ENCODE measurements at places on chromosomes 5 and 9.
A peak's percentile ranks its signal among the peaks of the same experiment; 100 is the strongest.

DNA sequence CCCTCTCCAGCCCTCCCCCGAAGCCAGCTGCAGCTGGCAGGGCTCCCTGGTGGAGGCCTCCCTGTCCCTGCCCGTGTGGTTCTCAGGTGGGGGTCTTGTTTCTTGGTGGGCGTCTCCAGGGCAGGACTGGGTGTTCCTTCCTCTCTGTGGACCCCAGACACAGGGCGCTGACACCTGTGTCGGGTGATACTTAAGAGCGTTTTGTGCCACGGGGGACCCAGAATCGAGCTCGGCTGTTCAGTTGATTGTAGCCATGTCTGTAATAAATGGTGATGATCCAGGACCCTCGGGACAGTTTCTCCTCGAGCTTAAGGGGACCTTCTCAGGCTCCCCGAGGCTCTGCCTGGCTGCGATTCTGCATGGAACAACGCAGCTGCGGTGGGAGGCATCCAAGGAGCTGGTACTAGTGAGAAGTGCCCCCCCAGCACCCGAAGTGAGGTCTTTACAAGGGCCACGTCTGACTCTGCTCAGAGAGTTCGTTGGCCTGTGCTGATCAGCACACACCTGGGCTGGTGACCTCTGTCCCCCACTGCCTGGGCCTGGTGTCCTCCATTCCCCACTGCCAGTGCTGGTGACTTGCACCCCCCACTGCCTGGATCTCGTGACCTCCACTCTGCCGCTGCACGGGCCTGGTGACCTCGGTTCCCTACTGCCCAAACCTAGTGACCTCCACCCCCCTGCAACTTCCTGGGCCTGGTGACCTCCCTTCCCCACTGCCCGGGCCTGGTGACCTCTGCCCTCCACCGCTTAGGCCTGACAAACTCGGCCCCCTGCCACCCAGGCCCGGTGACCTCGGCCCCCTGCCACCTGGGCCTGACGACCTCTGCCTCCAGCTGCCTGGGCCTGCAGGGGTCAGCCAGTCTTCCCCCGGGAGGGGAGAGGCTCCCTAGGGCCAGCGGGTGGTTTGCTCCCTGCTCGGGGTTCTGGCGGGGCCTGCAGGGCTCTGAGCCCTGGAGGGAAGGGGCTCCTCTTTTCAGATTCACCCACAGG lies 36.0 kb downstream of the NDUFS6 start:
- DNase-seq = no peak

DNA sequence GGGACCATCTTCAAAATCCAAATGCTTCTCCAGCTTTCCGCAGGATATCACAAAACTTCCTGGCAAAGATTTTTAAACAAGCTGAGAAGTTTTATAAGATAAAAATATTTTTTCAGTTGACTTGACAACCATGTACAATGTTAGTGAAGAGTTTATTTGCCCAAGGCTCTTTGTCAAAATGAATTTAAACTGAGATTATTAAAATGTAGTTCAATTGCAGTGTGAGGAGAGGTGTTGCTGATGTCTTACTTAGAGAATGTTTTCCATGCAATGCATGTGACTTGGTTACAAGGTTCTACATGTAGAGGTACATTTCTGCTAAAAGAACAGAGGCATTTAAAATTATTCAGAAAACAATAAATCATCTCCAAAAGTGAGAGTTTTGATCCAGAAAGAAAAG lies 131.4 kb upstream of the MINAR2 start:
- DNase-seq = no peak

GRCh38 chr5:142072488-142072887 lies 36.1 kb upstream of the NDFIP1 start:
- DNase-seq = no peak

- DNase-seq = no peak
These were observed 59.0 kb downstream of the CWC27 start for GRCh38 chr5:64827703-64828102.

DNA sequence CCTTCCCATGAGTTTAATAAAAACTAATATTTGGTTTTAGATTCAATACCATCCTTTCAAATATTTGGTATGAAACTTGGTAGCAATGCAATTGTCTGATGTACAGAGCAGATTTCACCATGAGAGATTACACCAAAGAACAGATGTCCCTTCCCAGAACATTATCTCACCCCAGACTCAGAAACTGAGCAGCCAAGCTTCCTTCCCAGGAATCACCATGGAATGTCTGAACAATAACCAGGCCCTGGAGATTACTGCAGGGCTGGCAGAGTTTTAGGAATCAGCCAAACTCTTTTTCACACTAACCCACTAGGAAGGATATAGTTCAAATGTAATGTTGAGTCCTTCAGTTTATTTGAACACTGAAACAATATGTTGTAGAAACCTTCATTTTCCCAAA lies 23.9 kb downstream of the CLTA start:
- DNase-seq = peak; percentile 37

DNA sequence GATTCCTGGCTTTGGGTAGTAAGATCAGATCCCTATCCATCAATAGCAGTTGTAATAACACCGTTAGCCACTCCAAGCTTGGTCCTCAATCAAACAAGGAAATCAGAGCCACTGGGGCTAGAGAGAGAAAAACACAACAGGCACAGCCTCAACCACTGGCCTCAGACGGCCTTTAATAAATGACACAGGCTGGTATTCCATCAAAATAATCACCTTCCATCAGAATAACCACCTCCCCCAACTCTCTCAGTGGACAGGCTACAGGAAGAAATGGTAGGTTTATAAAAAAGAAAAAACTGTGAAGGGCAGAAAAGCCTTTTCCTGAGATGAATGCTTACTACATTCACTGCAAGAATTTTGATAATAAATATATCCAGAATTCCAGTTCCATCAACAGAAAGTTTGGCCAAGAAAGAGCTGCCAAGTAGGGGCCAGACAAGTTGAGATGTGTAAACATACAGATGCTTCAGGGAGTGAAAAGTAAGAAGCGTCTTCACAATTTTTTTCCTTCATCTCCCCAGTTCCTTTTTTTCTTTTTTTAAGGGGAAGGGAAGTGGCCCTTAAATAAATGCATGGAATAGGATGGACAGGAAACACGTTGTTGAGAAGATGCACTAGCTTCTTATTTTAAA lies 5.5 kb downstream of the FOXD1 start:
- no peak for DNase-seq

DNA sequence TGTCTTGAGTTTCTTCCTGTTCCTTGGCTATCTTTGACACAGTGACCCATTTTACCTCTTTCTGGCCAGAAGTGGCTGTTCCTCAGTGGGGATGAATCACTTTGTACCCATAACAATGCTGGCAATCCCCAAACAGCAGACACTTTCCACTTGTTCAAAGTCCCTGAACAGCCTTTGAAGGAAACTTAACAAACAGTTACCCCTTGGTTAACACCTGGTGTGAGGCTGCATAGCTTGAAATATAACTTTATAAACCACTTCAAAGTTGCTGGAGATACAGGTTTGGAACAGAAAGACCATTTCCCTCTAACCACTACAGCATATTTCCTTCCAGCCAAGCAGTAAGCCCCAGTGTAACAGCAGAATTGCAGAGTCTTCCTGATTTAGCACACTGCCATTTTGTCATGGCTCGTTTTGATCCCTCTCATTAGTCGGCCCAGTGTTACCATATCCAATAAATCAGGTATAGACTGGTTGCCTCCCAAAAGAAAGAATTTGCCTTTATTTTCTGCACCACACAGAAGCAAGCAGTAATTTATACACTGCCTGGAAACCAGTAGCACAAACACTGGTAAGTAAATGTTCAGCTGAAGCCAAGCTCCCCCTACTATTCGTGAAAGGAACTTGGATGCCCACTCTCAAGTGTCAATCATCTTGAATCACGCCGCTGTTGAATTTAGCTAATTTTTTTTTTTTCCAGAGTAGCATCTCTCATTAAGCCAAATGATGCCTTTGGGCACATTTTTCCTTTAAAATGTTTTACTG lies 225.9 kb downstream of the PIK3R1 start:
- DNase-seq = no peak

GRCh38 chr5:96017951-96018350 lies 56.3 kb upstream of the ELL2 start:
- no peak for DNase-seq

DNA sequence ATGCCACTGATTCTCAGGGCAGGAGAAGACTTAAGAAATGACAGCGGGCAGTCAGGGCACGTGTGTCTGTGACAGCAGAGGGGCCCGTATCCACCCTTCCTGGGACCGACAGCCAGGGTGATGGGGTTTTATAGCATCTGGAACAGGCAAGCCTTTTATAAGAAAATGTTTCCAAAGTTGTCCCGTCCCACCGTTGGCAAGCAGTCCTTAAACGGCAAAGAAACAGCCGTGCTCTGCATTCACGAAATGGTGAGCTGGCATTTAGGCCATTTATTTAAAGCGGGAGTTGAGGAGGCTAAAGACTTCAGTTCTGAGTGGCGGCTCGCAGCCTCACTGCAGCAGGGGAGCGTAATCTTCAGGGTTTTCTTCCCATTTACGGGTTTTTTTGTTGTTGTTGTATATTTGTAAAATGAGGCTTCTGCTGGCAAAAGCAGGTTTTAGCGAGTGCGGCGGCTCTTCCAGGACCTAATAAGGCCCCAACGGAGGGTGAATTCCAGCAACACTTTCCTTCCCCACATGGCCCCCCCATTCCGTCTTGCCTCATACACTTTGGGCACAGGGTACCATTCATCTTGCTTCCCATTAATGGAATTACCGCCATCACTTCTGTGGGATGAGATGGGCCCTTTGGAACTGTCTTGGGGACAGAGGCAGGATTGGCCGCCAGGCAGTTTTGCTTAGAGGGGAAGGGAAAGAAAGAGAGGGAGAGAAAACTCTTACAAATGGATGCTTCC lies 15.8 kb downstream of the NEK6 start:
- DNase-seq = no peak

DNA sequence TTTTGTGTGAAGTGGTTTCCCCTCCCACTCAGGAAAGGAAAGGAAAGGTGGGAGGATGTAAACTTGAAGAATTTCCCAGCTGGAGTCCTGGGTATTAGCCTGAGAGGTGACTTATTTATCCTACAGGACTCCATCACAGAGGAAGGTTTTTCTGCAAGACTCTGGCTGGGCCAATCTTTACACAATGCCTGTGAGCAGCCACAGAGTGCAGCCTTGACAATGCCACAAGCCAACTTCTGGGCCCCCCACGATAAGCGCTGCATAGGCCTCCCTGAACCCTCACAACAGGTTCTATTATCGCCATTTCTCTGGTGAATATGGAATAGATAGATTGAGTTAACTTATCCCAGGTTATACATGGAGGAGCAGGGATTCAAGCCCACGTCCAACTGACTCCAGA lies 12.4 kb downstream of the TTC39B start:
- no peak for DNase-seq

DNA sequence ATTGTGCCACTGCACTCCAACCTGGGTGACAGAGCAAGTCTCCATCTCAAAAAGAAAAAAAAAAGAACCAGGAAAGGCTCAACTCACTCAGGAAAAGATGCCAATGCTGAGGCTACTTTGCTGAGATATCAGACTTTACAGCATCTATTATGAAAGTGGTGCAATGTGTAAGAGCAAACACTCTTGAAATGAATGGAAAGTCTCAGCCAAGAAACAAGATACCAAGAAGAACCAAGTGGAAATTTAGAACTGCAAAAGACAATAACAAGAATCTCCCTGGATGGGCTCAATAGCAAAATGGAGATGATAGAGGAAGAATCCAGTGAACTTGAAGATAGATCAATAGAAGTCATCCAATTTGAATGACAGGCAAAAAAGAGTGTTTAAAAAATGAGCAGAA lies 37.7 kb downstream of the TSPAN17 start:
- no peak for DNase-seq

DNA sequence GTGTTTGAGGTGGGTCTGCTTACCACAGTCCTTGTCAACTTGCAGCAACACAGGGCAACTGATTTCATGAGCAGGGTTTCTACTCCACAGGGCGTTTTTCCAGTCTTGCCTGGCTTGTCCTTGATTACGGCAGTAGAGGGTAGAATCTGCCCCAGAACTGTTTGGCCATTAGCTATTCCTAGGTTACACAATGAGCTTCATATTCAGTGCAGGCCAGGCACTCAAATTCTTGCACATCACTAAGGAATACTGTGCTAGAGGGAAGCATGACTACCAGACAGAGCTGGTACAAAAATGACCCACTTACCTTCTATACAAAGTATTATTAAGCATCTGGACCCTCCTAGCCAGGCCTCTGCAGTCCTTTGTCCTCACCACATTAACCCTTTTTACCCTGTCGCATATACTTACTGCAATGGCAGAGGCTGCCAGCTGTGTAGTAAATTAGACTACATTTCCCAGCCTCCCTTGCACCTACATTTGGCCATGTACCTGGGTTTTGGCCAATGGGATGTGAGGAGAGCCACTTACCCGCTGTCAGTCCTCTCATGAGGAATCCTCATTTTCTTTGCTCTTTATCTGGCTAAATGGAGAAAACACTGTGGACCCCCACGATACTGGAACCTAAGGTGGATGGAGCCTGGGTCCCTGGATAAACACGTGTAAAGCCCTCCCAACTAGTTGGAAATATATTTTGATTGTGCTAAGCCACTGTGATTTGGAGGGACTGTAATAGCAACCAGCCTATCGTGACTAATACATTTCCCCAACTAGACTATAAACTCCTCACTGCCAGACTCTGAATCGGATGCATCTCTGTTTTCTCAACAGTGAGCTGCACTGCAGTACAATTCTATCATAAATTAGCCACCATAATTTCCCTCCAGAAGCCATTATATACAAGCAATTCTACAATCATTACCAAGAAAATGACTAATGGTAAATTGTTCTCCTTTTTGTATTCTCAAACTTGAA lies 218.7 kb downstream of the GLIS3 start:
- DNase-seq = no peak

DNA sequence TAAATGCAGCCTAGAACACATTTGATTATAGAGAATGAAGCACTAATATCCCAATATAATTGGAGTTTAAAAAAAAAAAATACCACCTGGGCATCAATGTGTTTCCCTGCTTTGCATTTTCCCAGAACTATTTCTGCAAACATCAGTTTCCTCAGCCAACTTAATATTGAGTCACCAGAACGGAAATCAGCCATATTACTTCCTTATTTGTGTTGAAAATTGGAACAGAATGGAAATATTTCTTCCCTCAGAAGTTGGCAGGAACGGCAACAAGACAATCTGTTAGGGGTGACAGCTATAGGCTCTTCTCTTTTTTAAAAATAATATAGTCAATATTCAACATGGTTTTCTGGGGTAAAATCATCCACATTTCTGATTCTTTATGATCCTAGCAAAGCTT lies 4.0 kb downstream of the MFAP3 start:
- no peak for DNase-seq

- DNase-seq = no peak
These were observed 72.0 kb downstream of the ACTBL2 start for GRCh38 chr5:57410374-57411320.

GRCh38 chr5:91104062-91104448 lies 279.1 kb downstream of the ARRDC3 start:
- no peak for DNase-seq

DNA sequence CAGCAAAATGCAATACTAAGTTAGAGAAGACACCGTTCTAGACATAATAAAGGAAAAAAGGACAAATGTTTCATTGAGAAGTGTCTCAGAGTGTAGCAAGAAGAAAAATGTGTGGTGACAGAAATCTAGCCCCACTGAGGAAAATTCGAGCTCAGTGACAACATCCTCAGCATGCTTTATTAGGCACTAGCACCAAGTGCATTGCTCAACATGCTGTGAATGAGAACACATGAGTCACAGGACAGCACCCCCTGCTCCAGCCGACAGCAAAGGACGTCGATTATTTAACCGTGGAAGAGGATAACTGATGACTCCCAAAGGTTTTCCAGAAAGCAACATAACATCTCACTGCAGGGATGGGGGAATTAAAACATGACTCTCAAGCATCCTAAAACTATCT lies 182.7 kb downstream of the GNAQ start:
- peak; percentile 11 for DNase-seq

Measured in G401 (cell line).